CD8-positive, alpha-beta T cell (primary cell): ENCODE measurements at places on chromosomes 13 and 19. TPM values are rescaled to one million over a fixed set of nuclear protein-coding genes. Genes with fewer than 3 reads are reported as not detected.
A peak's percentile ranks its signal among the peaks of the same experiment; 100 is the strongest.

- no peak for DNase-seq
Observed at GRCh38 chr19:2242092-2242537, 5.5 kb downstream of the SF3A2 start.

DNA sequence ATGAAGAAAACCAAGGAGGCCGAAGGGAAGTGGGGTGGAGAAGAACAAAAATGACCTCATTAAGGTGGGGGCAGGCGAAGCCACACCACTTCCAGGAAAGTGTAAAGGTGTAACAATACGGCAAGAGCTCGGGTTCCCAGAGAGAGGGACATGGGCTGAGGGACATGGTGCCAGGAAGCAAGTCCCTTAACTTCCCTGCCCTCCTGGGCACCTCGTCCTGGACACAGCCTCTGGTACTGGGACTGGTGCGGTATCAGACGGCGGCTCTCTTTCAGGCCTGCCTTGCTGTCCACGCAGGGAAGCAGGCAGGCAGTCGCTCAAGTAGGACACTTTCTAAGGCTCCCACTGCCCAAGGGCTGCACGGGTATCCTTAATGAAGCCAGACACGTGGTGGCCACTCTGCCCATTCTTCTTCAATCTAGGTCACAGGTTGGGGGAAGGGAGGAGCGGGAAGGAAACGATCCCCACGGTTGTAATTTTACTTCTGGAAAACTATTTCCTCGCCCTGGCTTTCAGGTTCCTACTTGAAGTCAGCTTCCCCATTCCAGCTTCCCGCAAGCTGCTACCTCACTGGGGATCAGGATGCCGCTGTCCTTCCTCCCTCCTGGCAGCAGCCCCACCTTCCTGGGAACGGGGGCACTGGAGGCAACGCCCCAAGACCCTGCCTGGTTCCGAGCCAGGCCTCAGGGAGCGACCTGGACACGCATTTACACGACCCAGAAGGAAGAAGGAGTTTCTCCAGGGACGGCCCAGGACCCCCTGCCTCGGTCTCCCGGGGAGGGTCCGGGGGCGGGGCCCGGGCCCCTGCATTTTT, 1.2 kb downstream of the AP3D1 start:
- peak; percentile 36 for DNase-seq

DNA sequence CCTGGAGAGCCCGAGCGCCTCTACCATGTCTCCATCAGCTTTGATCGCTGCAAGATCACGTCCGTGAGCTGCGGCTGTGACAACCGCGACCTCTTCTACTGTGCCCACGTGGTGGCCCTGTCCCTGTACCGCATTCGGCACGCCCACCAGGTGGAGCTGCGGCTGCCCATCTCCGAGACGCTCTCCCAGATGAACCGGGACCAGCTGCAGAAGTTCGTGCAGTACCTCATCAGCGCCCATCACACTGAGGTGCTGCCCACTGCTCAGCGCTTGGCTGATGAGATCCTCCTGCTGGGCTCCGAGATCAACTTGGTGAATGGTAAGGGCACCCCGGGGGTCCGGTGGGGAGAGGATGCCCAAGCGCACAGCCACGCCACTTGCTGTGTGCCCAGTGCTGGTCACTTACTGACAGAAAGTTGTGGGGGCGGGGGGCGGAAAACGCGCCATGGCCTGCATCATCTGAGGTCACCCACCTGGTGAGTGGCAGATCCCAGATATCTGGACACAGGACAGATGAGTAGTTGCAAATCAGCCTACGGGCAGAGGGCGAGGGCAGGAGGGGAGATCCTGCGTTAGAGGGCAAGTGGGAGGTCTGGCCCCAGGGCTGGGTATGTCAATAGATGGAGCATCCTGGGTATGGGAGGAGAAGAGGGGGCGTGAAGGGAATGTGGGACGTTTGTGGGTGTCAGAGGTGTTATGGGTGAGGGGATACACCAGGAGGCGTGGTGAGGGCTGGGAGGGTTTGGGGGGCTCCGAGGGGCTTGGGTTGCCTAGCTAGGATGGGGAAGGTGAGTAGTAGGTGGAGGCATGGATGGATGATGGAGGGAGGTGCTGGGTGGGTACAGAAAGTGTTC, 9.8 kb downstream of the ZSWIM4 start:
- no peak for DNase-seq

GRCh38 chr19:14091813-14092462, 1.4 kb upstream of the SAMD1 start:
- peak; percentile 57 for DNase-seq

- DNase-seq, result peak; percentile 37
Observed at GRCh38 chr13:97434397-97435201, 630 bp downstream of the RAP2A start.

GRCh38 chr13:42680748-42681147, 100.6 kb upstream of the FAM216B start:
- no peak for DNase-seq

- DNase-seq, result no peak
Observed at GRCh38 chr13:46297361-46297811, 85.7 kb downstream of the LRRC63 start.

- DNase-seq, result no peak
Observed at GRCh38 chr13:114194853-114195252, 15.8 kb downstream of the CFAP97D2 start.

- DNase-seq, result peak; percentile 31
Observed at GRCh38 chr19:46637224-46637623, 1.2 kb upstream of the GNG8 start.

GRCh38 chr13:32427852-32428580, at the start of gene N4BP2L1:
TSS of gene N4BP2L1 (minus strand) at chr13:32428130. CDS start at chr13:32428082, 48 bp downstream.
- peak; percentile 90 for DNase-seq

DNA sequence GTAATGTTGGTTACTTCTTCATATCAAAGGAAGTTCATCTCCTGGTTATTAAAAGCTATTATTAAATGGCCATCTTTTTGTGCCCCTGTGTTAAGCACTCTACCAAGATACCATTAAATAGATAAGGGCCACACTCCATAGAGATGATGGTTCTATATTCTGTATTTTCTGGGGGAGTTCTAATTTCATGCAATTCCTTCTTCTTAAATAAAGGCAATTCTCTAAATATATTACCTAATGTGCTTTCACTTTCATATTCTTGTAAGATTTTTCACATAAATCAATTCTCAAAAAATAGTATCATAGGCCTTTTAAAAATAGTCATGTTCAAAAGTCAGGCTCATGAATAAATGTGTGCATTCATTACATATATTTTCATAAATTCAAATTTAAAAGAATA, 47.0 kb upstream of the USPL1 start:
- DNase-seq, result no peak

DNA sequence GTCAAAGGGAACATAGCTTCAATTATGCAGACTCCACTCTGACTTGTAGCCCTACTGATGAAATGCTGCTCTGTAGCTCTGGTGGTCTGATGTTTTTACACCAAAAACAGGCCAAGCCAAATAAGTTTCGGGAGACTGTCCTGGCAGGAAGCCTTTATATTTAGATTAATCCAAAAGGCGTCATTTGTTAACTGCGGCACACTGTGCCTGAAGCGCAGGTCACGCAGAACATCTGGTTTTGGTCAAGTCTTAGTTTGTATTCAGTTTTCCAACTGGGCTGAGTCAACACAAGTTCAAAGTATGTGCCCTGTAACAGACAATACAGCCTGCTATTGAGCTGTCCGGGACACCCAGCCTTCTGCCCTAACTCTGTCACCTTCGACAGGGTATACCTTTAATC, 154.6 kb upstream of the IPO5 start:
- no peak for DNase-seq

DNA sequence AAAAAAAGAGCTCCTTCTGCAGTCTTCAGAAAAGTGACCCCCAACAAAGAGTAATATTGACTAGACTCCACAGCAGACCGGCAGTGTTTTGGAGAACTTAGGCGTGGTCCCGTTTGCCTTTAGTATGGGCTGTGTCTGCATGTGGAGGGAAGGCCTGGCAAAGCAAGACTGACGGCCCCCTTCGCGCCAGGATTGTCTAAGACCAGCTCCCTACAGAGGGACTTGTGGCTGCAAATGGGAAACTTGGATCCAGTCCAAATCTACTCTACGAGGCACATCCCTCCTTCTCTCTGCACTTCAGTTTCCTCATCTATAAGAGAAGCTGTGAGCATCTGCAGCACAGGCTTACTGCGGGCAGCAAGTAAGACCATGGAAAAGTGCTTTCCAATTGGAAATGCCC, 350.0 kb downstream of the ZNF536 start:
- DNase-seq, result no peak

- DNase-seq, result no peak
Observed at GRCh38 chr13:19597523-19597922, 35.9 kb upstream of the MPHOSPH8 start.

- no peak for DNase-seq
Observed at GRCh38 chr13:36778083-36778671, 40.8 kb upstream of the RFXAP start.

GRCh38 chr19:35089554-35089953, 26.1 kb upstream of the FXYD3 start:
- DNase-seq, result no peak

- DNase-seq, result no peak
Observed at GRCh38 chr13:105627270-105627669, 908.2 kb downstream of the EFNB2 start.

DNA sequence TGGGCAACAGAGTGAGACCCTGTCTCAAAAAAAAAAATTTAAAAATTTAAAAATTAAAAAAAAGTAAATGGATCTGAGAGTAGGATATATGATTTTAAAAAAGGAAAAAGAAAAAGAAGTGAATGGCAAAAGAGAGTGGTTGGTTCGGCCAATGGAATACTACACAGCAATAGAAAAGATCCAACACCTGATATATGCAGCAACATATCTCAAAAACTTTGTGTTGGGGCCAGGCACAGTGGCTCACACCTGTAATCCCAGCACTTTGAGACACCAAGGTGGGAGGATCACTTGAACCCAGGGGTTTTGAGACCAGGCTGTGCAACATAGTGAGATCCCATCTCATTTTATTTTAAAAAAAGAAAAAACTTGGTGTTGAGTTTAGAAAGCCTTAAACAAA, 1.4 kb upstream of the LYPD3 start:
- no peak for DNase-seq

- DNase-seq, result no peak
Observed at GRCh38 chr13:66821551-66821950, 408.6 kb downstream of the PCDH9 start.

GRCh38 chr19:17829855-17830566, 8.7 kb upstream of the INSL3 start:
- DNase-seq, result no peak

DNA sequence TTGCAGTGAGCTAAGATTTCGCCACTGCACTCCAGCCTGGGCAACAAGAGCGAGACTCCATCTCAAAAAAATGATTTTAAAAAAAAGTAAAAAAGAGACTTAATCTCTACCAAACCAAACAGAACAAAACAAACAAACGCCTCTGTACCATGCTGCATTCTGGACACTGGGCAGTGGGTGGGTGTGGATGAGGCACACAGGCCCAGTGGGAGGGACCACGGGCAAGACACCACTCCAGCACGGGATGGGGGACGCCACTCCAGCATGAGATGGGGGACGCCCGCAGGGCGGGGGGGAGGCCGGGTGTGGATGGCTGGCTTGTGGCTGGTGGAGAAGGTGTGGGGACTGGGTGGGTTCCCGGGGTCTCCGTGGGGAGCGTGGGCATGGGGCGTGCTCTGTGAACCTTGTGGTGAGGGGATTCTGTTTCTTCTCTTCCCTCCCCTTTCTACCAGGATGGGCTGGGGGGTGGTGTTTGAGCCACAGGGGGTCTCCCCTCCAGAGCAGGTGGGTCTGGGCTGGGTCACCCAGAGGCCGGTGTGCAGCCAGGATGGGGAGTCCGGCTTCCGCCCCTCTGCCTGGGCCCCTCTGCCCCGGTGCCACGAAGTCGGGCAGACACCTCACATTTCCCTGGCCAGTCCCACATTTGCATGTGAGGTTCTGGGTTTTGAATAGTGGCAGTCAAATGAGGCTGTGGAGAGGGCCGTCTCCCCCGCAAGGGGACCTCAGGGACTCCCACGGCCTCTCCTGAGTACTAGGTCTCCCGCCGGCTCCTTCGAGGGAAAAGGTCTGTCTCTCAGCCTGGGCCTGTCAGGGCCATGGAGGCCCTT, 23.9 kb upstream of the MATK start:
- DNase-seq, result no peak

- no peak for DNase-seq
Observed at GRCh38 chr19:7460562-7460966, 28.3 kb downstream of the PEX11G start.

GRCh38 chr13:50277127-50277526, 261.9 kb downstream of the KCNRG start:
- DNase-seq, result no peak

- no peak for DNase-seq
Observed at GRCh38 chr13:55439450-55439849, 1701.3 kb upstream of the PRR20A start.

DNA sequence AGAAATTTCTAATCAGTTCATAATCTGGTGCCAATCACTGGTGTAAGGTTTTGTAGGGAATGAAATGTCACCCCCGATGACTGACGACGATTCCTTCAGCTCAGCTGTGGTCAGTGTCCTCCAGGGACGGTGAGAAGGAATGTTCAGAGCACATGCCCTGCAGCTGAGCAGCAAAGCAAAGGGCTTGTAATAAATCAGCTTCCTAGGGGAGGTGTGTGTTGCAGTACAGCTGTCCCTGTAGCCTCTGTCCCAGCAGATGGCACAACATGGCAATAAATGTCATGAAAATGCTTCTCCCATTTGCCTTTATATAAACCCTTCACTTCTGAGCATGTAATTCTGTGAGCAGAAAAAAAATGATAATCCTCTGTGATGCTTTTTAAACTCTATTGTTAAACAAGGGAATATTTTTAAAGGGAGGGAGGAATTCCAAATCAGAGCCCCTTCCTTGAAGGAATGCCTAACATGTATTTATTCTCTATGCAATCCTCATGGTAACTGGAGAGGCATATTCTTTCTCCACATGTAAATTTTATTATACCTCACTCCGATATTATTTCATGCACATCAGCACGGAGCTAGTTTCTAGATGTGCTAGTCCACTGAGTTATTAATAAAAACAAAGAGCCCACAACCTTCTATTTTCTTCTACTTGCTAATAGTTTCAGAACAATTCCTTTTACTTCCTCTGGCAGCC, 102.5 kb downstream of the FAM216B start:
- DNase-seq, result no peak

DNA sequence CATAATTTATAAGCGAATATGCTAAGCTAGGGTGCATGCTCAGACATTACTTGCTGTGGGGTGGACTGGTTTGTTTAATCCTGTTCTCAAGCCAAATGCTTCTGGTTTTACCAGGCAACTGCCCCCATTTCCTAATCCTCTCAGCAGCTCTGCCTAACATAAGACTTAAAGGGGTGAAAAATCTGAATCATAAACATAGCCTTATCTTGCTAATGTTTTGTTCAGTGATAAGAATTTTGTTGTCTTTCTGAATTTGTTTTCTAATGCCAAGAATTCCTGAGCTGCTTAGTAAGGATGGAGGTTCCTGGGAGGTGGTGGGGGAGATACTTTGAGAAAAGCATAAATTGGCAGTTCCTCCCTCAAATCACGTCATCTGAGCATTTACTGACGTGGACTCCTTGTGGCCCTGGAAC, 42.7 kb downstream of the ING1 start:
- no peak for DNase-seq

- DNase-seq, result no peak
Observed at GRCh38 chr13:69999875-70000274, 107.8 kb upstream of the ATXN8OS start.

The CYP2A6 gene
- total RNA-seq, result not detected

The UTP14C gene
- 1.7 TPM for total RNA-seq

The MED25 gene
- total RNA-seq, result 41.9 TPM

The PPP5C gene
- 24.6 TPM for total RNA-seq

The KLK4 gene
- total RNA-seq, result not detected

The LYL1 gene
- total RNA-seq, result 0.92 TPM

The SH2D3A gene
- total RNA-seq, result 38.8 TPM
